Astrocyte of the cerebellum (primary cell): ENCODE measurements at places on chromosomes 2 and 18.

DNA sequence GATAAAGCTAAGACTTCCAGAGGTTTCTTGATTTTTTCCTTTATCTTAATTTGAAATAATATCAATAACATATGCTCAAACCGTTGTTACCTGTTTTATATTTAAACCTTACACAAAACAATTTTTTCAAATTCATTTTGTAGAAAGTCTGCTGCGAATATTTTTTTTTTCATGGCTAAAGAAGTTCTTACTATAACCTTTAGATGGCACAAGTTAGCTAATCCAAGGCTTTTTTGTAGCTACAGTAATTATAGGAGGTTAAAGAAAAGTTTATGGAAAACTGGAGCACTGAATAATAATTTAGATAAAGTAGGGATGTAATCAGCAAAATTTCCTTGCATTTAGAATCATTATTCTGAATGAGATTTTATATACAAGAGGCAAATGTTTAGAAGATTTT is 78.0 kb upstream of the PNPT1 start:
- DNase-seq: peak; percentile 35

- DNase-seq: no peak
These were observed 8.7 kb upstream of the TGIF1 start for GRCh38 chr18:3441290-3441689.

DNA sequence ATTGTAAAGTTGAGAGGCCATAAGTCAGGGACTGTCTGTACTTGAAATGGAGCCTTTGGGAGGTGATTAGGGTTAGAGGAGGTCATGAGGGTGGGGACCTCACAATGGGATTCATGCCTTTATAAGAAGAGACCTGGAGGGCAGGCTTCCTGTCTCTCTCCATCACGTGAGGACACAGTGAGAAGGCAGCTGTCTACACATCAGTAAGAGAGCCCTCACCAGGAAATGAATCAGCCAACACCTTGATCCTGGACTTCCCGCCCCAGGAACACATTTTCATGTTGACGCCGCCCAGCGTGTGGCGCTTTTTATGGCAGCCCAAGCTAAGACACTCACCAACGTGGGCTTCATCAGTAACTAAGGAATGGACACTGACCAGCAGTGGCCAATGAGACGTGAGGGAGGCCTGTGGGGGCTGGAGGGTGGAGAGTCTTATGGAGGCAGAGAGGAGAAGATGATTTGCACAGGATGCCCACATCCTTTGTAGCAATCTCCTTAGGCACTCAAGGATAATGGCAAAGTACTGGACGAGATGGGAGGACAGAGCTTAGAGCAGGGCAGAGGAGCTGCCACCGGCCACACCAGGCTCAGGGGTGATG is 162.7 kb downstream of the EIPR1 start:
- DNase-seq: no peak

DNA sequence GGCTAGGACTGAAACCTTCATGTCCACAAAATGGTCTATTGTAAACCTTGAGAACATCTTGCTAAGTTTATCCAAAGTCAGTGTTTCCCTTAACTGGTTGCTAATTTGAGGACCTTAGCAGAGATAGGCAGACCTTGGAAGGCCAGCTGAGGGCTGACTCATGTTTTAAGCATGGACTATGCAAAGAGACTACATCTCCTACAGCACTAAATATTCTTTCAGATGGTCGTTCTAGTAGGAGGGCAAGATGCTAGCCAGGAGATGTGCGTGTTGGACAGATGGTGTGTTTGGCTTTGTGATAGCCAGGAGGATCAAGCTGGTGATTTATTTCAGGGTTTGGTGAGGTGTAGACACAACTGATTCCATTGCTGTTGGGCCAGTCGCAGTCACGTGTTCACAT is 75.8 kb downstream of the NRP2 start:
- DNase-seq: peak; percentile 60

GRCh38 chr2:219656526-219656925 is 29.1 kb downstream of the SLC4A3 start:
- DNase-seq: no peak

- no peak for DNase-seq
These were observed 12.9 kb upstream of the NCKAP5 start for GRCh38 chr2:133581010-133581760.

- no peak for DNase-seq
These were observed 56.9 kb downstream of the CTIF start for GRCh38 chr18:48595703-48596218.

DNA sequence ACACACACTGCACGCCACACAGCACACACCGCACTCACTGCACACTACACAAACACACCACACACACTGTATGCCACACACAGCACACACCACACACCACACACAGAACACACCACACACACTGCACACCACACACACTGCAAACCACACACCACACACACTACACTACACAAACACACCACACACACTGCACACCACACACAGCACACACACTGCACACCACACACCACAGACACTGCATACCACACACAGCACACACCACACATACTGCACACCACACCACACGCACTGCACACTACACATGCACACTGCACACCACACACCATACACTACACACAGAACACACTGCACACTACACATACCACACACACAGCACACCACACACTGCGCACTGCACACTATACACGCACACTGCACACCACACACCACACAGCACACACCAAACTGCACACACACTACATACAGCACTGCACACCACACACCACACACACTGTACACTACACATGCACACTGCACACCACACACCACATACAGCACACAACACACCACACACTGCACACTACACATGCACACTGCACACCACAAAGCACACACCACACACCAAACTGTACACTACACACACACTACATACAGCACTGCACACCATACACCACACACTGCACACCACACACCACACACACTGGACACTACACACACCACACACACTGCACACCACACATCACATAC is 59.6 kb downstream of the ASB1 start:
- no peak for DNase-seq

DNA sequence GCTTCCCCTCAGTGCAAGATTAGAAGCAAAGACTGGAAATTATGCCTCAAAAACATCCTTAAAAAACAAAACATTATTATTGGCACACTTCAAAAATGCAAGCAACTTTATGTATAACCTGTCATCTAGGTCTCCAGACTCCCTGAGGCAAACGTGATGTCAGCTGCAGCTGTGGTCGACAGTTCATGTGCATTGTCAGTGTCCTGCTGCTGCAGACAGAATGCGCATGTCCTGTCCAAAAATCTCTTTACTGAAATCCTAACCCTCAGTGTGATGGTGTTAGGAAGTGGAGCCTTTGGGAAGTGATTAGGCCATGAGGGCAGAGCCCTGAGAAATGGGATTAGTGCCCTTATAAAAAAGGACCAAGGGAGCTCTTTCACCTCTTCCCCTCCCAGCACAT is 126.9 kb downstream of the CYRIA start:
- DNase-seq: no peak

DNA sequence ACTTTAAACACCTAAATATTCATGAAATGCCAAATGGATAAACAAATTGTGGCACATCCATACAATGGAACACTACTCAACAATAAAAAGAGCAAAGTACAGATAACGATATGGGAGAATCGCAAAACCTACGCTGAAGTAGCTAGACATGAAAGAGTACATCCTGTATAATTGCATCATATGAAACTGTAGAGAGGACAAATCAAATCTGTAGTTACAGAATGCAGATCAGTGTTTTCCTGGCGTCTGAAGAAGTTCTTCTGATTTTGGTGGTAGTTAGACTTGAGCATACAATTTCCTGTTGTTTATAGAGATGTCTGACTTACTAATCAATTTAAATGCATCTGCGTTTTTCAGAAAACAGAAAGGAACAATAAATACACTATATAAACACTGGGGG is 394.4 kb downstream of the SOCS6 start:
- DNase-seq: no peak

GRCh38 chr18:10020171-10020570 is 106.4 kb downstream of the VAPA start:
- DNase-seq: no peak

- DNase-seq: no peak
These were observed 64.0 kb upstream of the YWHAQ start for GRCh38 chr2:9694661-9695234.

DNA sequence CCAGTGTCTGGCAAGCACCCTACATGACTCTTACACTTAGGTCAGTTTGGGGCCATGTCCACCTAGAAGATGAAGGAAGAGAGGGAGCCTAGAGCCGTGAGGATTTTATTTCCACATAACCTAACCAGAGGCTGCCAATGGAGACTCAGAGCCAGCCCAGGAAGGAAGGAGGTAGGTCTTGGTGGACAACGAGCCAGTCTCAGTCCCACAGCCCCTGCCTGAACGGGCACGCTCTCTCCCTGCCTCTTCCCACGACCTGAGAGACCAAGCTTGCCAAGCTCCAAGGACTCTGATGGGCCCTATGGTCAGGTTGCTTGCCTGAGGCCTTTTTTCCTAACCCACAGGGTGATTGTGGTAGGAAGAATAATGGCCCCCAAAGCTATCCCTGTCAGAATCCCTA is 188.4 kb downstream of the TFCP2L1 start:
- no peak for DNase-seq

DNA sequence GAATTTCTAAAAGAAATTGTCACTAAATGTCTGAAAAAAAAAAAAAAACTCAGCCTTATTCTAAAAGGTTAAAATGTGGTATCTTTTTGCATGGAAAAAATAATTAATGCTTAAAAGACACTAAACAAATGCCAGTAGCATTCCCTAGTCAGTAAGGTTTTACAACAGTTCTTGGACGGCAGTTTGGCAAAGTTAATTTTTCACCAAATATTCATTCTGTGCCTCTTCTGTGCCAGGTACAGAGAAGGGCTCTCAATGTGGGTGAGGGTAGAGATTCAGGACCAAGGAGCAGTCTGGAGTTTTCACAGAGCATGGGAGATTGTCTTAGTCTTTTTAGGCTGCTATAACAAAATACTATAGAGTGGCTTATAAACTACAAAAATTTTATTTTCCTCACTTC is 6.0 kb upstream of the CCDC93 start:
- DNase-seq: no peak

GRCh38 chr2:200492656-200493055 is 17.2 kb downstream of the KCTD18 start:
- no peak for DNase-seq

DNA sequence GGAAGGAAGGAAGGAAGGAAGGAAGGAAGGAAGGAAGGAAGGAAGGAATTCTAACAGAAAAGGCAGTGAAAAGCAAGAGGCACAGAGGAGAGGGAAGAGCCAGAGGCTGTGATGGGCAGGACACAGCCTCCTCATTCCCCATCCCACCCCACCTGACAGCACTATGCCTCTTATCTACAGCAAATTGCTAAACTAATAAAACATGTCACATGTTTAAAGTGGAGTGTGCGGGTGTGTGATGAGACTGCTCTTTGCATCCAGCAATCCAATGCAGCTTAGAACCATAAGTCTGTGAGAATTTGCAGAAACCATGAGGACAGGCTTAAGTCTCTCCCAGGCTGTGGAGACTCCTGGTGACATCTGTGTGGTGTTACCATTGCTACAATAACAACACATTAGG is 108.4 kb upstream of the ALK start:
- DNase-seq: no peak

DNA sequence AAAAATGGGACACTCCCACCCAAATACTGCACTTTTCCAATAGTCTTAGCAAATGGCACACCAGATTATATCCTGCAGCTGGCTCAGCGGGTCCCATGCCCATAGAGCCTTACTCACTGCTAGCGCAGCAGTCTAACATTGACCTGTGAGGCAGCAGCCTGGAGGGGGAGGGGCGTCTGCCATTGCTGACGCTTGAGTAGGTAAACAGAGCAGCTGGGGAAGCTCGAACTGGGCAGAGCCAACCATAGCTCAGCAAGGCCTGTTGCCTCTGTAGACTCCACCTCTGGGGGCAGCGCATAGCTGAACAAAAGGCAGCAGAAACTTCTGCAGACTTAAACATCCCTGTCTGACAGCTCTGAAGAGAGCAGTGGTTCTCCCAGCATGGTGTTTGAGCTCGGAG is 110.4 kb downstream of the CTIF start:
- no peak for DNase-seq

GRCh38 chr2:10307561-10308156 is 5.0 kb downstream of the HPCAL1 start:
- no peak for DNase-seq

DNA sequence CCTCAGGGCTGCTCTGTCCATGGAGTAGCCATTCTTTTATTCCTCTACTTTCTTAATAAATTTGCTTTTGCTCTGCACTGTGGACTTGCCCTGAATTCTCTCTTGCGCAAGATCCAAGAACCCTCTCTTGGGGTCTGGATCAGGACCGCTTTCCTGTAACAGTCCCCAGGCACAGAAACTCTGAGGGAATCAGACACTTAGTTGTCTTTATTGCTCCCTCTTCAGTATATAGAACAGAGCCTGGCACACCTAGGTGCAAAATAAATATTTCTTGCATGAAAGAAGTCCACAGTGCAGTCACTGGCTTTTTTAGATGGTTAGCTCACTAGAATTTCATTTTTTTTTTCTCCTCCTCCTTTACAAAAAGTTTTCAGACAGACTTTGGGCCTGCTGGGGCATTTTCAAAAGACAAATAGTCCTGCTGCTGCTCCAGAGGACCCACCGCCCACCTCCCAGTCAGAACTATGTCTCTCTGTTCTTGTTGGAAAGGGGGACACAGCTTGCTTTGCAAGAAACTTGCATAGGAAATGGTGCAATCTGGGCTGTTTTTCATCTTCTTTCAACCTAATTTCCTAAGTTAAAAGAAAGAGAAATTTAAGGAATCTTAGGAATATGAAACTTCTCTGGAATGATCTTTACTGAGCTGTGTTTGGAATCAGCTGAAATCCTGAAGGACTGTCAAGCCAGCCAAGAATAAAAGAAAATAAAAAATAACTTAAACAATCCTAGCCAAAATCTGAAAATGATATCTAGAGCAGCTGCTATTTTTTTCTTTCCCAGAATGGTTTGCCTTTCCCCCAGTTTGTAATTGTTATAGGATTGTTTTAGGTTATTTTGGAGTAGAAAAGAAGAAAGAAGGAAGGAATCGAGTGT is 31.7 kb upstream of the MAP4K3 start:
- no peak for DNase-seq

DNA sequence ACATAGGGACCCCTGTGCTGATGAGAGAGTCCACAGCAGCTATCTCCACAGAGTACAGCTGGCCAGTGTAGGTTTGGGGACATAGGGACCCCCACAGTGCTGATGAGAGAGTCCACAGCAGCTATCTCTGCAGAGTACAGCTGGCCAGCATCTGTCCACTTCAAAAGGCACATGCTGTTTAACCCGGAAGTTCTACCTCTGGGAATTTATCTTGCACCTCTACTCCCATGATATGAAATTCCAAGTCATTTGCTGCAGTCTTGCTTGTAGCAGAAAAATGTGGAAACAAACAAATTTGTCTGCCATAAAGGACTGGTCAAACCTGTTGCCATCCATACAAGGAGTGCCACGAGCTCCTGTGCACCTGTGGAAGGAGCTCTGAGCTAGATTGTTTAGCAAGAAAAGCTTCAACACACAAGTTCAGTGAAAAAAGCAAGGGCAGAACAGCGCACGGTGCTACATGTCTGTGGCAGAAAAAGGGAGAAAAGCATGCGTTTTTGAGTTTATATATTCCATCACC is 33.1 kb downstream of the LRRFIP1 start:
- DNase-seq: no peak

- DNase-seq: no peak
These were observed 51.6 kb upstream of the ATP8B1 start for GRCh38 chr18:57854726-57855125.
